ENCODE measurements at places on chromosomes 11 and 22.

DNA sequence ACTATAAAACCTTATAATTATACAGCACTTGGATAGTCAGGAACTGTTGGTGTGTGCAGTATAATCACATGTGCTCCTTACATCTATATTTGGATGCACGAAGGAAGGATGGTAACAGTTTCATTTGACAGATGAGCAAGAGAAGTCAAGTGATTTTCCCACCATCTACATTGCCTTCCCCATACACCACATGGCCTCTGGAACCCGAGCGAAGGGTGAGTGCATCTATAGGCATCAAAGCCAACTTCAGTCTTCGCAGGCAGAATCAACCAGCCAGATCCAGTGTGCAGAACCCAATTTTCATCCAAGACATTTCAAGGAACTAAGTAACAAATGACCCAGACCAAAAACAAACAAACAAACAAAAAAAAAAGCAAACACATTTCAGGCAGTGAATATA lies 85.1 kb upstream of the BLID start:
- no peak for DNase-seq

- DNase-seq: no peak
Measured at GRCh38 chr22:21958360-21959273, 6.0 kb upstream of the PPM1F start.

- DNase-seq: no peak
Measured at GRCh38 chr22:28560046-28560742, 119.4 kb downstream of the TTC28 start.

GRCh38 chr11:110935018-110935640 lies 222.9 kb upstream of the ARHGAP20 start:
- no peak for DNase-seq

GRCh38 chr11:57228600-57228999 lies 8.4 kb downstream of the APLNR start:
- no peak for DNase-seq

GRCh38 chr11:119087123-119087522 lies 2.4 kb downstream of the HMBS start:
- DNase-seq: no peak

DNA sequence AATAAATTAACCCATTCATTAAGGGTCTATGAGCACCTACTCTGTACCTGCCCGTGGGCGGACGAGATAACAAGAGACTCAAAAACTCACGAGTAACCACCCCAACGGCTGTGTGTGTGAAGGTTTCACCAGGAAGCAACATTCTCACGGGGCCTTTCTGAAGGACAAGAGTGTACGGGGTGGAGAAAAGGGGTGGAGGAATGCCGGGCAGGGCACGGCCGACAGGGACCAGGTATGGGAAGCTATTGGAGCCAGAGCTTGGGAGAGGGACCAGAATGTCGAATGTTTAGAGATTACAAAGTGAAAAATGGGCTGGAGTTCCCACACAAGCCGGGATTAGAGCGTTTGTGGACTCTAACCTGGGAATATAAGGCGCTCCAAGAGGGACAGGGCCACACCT lies 1.6 kb downstream of the KMT5B start:
- no peak for DNase-seq

DNA sequence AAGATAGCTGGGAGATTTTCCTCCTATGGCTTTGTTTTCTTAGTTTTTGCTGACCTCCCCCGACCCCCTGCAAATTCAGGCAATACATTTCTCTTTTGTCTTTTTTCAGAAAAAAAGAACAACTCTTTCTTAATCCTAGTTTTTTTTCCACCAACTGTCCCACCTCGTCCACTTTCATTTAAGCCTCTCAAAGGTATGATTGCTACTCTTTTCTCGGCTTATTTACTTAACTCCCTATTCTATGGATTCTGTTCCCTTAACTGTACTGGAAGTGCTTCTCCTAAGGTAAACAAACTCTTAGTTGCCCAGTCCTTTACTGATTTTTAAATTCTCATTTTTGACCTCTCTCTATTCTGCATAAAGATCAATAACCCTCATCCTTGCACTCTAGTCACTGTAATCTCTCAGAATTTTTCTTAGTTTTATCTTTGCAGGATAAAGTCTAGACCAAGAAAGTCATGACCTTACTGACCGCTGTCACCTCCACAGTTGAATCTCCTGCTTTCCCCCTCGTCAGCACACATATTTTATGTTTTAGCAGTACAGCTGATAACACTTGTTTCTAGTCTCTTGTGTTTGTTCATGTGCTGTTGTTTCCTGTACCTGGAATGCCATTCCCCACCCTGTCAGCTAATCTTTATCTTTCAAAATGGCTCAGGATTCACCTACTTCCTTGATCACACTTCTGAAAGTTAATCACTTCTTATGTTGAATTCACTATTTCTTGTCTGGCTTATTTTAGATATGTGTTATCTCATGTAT lies 14.9 kb downstream of the TBCEL start:
- no peak for DNase-seq

GRCh38 chr22:30574997-30575671 lies 669 bp upstream of the GAL3ST1 start:
- no peak for DNase-seq

- DNase-seq: no peak
Measured at GRCh38 chr11:9675691-9676090, 11.8 kb downstream of the SWAP70 start.

GRCh38 chr11:115193914-115194801 lies 310.1 kb downstream of the CADM1 start:
- DNase-seq: no peak

DNA sequence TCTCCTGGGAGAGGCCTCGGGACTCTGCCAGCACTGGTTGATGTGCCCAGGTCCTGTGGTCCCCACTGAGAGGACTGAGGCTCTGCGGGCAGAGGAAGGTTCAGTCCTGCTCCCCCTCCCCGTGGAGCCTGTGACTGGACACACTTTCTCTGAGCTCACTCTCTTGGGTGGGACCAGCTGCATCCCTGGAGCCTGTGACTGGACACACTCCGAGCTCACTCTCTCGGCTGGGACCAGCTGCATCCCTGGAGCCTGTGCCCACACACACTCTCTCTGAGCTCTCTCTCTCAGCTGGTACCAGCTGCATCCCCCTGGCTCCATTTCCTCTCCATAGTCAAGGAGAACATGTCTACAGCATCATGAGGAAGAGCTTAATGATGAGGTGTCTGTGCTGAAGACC lies 39.5 kb downstream of the TOLLIP start:
- DNase-seq: no peak

DNA sequence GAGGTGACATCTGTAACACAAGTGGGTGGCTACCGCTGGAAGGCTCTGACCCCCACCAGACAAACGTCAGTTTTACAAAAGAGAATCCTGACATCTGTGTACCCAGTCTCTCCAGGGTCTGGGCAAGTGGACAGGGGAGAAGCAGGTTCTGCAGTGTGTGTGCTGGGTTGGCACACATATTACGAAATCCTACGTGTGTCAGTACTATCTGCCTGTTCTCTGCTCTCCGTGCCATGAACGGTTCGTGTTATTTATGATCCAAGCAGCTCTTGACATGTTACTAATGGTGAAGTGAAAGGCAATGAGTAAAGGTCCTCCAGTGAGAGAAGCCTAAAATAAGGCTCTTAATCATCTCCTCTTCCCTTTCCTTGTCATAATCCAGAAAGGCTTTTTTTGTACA lies 201.5 kb upstream of the MTMR2 start:
- no peak for DNase-seq

- no peak for DNase-seq
Measured at GRCh38 chr22:26045860-26046259, 123.4 kb upstream of the SEZ6L start.

DNA sequence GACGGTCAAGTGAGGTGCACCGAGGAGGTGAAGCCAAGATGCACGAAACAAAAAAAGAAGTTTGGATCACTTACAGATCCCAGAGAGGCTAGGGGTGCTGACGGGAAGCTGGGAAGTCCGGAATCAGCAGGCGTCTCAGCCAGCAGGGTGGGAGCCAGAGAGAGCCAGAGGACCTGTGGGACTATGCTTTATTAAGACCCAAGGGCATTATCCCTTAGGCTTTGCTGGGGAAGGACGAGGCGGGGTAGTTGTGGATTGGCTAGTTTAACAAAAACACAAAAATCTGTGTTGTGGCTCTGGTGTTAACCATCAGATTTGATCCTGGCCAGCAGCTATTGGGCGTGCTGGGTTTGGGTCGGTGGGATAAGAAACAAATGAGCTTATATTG lies 427.1 kb downstream of the DYNC2H1 start:
- no peak for DNase-seq

GRCh38 chr22:35230839-35231584 lies 26.3 kb upstream of the HMGXB4 start:
- no peak for DNase-seq

GRCh38 chr22:21443057-21443734 lies 24.0 kb upstream of the TMEM191C start:
- DNase-seq: no peak

GRCh38 chr11:118872403-118872821 lies 11.3 kb upstream of the CXCR5 start:
- no peak for DNase-seq

DNA sequence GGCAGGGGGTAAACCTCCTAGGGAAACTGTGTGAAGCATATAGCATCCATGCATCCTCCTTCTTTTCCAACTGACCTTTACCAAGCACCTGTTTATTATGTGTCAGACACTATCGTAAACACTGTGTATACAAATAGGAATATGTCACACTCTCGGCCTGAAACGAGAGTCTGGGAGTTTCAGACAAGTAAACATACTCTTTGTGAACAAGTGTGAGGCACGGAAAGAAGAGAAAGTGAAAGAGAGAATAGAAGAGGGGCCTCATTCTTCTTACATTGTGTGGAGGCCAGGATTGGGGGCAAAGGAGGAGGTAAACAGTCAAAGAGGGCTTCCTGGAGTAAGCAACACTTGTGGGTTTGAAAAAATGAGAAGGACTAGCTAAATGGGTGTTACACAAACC lies 16.4 kb downstream of the CSNK2A3 start:
- DNase-seq: no peak

DNA sequence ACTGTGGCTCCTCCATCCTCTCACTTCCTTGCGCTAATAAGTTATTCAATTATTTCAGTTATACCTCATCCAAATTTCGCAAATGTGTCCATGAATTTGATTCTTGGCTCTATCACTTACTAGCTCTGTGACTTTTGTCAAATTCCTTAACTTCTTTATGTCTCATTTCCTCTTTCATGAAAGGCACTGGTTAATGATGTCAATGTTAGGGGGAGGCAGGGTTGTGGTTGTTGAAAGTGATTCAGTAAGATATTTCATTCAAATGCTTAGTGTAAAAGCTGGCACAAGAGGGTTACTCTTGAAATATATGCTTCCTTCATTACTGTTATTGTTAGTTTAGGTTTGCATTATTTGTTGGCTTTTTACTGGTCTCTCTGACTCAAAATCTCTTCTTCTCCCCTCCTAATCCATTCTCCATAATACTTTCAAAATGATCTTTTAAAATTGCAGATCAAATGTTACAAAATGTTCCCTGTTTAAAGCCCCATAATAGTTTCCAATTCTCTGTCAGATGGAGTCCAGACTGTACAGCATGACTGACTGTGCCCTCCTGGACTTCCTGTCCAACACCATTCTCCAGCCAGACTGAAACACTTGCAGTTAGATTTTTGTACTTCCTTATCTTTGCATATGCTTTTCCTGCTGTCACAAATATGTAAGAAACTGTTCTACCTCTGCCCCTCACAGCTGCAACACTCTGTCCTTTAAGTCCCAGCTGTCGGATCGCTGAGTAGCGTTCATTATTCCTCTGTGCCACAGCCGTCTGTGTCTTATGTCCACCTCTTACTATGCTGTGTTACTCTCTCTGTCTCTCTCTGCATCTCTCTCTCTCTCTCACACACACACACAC lies 510.6 kb upstream of the RAG2 start:
- no peak for DNase-seq

- DNase-seq: no peak
Measured at GRCh38 chr11:45056529-45056928, 89.9 kb upstream of the PRDM11 start.

GRCh38 chr11:71330349-71330748 lies 78.0 kb upstream of the SHANK2 start:
- no peak for DNase-seq

GRCh38 chr11:114891911-114892310 lies 213.6 kb downstream of the NXPE2 start:
- DNase-seq: no peak

DNA sequence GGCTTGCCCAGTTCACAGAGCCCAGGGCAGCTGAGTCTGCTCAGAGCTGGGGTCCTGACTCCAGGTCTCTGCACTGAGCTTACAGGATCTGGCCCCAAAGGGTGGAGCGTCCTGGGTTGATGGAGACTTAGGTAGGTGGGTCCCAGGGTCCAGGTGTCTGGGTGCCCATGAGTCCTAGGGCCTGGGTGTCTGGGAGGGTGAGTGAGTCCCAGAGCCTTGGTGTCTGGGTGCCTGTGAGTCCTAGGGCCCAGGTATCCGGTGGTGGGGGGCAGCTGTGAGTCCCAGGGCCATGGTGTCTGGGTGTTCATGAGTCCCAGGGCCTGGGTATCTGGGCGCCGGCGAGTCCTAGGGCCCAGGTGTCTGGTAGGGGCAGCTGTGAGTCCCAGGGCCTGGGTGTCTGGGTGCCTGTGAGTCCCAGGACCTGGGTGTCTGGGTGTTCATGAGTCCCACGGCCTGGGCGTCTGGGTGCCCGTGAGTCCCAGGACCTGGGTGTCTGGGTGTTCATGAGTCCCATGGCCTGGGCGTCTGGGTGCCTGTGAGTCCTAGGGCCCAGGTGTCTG lies 1505.6 kb downstream of the BRD1 start:
- DNase-seq: no peak

DNA sequence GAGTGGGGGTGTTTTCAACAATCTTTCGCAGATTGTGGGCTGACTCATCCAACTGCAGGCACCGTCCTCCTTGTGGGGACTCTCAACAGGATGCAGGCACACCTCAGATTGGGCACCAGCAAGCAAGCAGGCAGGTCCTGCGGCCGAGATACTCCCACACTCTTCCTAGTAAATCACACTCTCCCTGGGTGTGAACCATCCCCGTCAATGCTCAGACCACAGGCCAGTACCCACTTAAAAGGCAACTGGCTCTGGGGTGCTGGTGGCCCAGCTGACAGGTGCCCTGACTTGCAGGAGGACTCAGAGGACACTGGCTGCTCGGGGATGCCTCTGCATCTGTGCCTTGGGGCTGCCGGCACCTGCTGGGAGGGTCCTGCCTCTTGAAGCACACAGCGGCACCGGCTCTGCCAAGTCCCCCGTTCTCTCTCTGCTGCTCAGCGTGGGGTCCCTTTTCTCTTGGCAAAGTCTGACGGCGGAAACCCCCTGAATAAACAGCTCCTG lies 282.5 kb downstream of the CTTN start:
- no peak for DNase-seq

All from stimulated activated CD4-positive, alpha-beta T cell treated with anti-CD3 and anti-CD28 coated beads, Interleukin-2, amount 100 ng/mL, for 48 hours (primary cell).